Cardiac septum (tissue), 1 donor: ENCODE measurements at places on chromosomes 3 and 15.

GRCh38 chr15:42194513-42194912, 13.6 kb downstream of the VPS39 start:
- DNase-seq = no peak

DNA sequence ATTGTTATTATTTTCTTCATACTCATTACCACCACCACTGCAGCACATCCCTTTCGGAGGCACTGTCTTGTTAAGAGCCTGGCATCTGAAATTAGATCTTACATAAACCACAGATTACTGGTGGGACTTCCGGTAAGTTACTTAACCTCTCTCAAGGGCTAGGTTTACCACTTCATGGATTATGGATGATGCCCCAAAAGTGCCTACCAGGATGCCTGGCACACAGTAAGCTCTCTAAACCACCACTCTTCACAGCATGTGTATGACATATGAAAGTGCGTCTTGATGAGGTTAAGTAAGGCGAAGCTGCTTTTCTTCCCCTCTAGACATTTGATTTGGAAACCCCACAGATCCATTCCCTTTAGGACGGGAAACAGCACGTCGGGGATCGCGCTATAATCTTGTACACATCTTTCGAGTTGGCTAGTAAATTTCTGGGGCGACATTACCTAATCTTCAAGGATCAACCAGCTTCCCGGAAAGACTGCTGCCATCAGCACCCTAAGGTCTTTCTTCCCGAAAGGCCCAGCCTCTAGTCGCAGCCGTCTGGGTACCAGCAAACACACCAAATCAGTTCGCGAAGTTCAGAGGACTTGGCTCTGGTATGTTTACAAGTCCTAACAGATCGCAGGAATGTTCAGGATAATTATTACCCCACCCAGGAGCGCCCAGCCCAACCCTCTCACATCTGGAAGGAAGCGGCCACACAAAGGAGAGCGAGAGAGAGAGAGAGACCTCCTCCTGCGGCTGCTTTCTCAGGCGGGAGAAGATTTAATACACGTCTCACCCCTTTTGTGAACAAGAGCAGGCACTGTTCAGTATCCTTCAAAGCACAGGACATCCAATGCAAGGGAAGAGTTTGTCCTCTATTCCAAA, 155.1 kb upstream of the FRMD4B start:
- no peak for DNase-seq

- DNase-seq = peak; percentile 82
Measured at GRCh38 chr15:57559875-57560274, 31.8 kb upstream of the MYZAP start.

- no peak for DNase-seq
Measured at GRCh38 chr3:119697394-119697793, 5.4 kb upstream of the CFAP91 start.

DNA sequence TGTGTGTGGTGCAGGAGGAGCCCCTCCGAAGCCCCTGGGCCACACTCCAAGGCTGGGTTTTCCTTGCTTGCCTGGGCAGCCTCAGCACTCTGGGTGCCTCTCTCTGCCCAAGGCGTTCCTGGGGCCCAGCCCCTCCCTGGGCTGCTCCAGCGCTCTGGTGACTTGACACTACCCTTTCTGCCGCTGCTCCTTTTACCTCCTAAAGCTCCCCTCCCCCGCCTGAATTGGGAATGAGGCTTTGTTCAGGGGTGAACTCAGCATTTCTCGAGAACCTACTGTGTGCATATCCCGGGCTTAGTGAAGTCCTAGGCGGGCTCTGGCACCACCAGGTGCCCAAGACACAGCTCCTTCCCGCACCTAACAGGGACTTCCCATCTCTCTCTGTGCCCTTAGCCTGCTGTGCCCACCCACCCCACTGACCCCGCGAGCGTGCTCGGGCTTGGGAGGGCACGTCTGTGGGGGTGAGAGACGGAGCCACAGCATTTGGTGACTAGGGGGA, 1.2 kb upstream of the BAHD1 start:
- DNase-seq = no peak

DNA sequence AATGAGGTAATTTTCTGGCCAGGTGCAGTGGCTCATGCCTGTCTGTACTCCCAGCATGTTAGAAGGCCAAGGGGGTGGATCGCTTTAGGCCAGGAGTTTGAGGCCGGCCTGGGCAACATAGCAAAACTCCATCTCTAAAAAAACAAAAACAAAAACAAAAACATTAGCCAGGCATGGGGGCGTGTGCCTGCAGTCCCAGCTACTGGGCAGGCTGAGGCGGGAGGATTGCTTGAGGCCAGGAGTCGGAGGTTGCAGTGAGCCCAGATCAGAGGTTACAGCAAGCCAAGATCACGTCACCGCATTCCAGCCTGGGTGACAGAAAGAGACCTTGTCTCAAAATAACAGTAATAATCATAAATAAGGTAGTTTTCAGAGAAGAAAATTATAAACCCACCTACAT, 55.7 kb downstream of the LDHAL6B start:
- peak; percentile 4 for DNase-seq

DNA sequence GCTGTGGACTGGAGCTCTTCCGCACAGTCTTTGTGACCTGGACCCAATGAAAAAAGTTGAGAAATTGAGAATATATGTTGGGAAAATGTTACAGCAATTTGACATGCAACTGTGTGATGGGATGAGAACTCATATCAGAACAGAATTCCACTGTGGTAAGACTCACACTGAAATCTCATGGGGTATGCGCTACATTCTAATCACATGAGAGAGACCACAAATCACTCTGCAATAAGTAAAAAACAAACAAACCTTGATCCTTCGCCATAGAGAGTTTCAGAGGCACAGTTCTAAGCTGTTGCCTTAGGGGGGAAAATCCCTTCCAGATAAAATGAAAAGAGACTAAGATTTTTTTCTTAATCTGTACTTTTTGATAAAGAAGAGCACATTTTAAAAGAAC, 37.3 kb downstream of the LMCD1 start:
- no peak for DNase-seq

DNA sequence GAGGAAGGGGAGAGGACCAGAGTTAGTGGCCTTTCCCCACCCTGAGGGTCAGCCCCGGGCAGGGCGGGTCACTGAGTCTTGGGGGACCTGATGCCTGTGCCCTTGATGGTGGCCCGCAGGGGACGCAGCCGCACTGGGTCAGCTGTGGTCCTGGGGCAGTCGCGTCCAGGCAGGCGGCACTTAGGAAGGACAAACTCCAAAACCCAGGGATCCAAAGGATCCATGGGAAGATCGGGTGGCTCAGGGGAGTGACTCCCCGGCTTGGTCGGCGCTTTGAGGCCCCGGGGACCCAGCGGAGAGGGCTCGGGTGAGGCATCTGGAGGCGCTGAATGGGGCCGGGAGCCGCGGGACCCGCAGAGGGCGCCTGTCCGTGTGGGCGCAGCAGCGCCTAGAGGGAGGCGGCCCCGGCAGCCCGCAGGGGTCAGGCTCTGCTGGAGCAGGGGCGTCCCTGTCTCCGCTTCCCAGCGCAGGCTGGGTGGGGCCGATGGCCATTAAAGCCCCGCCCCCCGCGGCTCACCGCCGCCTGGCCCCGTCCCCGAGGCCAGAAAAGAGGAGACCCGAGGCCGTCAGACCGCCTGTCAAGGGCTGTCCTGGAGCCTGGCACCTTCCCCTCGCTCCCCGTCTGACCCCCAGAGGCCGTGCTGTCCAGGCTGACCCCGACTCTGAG, 17.5 kb downstream of the CIDEC start:
- no peak for DNase-seq

DNA sequence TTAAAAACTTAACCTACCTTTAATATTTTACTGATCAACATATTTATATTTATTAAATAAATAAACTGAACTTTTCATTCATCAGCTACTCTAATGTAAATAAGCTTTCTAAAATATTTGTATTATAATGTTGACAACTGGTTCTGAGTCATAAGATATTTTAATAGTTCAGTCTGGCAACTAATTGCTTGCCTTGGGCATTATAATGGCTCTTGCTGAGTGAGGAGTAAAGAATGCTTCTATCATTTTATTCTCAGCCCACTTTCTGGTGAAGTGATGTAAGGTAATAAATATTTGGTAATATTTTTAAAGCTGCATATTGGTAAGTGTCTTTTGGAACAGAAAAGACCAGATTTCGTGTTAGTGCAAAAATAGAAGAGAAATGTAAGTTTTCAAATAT, 81.5 kb downstream of the DIPK2A start:
- DNase-seq = no peak

DNA sequence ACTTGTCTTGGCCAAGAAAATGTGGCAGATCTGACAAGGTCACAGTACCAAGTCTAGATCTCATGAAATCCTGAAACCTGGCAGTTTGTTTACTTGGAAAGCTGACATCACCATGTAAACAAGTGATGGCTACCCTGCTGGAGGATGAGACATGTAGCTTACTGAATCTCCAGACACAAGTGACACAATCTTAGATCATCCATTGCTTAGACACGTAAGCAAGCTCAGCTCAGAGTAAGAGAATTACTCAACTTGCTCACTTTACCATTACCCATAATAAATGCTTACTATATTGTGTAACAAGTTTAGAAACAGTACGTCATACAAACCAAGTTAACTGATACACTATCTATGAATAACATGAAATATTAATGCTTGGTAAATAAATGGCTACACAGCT, 263.8 kb downstream of the TBC1D5 start:
- no peak for DNase-seq

DNA sequence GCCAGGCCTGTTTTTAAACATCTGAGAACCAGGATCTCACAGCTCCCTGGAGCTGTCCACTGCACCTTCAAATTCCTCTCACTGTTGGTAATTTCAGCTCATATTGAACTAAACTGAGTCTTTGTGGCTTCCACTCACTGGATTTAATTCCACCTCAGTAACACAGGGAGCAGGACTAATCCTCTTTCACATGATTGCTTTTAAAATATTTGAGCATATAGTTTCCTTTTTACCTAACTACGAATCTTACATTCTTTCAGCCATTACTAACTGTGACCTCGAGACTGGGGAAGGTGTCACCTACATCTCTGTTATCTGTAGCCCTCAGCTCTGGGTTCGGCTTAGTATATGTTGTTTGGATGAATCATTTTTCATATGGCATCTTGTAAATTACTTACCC, 194.3 kb upstream of the C2CD4B start:
- DNase-seq = no peak

DNA sequence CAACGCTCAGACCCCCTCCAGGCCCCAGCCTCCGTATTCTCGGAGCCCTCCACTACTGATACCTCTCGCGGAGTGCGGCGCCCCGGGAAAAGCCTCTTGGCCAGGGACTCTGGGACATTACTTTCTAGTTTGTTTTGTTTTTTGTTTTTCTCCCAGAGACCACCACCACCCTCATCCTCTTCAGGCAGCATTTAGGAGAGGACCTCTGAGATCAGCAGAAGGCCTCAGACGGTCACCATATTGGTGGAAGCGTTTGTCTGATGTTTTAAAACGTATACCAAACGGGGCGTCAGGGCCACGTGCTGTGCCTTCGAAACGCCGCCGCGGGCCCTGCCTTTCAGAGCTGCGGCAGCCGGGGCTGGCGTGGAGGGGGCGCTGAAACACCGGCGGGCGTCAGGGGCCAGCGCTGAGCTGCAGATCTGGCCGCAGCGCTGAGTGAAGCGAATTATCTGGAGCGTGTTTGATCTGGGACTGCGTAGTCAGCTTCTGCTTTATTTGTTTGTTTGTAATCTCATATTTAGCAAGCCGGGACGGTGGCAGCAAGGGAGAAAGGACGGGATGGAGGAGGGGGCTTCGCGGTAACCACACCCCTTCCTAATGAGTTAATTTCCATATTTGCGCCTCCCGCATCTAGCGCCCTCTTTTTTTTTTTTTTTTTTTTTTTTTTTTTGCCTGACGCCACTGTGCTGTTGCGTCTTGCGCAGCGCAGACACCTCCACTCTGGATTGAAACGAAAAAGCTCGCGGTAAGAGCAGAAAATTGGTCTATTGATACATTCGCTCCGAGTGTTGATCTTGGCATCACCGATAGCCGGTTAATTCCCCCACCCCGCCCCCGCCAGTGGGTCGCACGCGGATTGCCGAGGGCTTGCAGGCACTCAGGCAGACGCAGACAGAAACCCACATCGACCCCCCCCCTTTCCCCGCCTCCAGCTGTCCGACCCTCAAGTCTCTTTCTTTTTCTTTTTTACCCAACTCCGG, 14.9 kb downstream of the SOX2 start:
- DNase-seq = no peak

DNA sequence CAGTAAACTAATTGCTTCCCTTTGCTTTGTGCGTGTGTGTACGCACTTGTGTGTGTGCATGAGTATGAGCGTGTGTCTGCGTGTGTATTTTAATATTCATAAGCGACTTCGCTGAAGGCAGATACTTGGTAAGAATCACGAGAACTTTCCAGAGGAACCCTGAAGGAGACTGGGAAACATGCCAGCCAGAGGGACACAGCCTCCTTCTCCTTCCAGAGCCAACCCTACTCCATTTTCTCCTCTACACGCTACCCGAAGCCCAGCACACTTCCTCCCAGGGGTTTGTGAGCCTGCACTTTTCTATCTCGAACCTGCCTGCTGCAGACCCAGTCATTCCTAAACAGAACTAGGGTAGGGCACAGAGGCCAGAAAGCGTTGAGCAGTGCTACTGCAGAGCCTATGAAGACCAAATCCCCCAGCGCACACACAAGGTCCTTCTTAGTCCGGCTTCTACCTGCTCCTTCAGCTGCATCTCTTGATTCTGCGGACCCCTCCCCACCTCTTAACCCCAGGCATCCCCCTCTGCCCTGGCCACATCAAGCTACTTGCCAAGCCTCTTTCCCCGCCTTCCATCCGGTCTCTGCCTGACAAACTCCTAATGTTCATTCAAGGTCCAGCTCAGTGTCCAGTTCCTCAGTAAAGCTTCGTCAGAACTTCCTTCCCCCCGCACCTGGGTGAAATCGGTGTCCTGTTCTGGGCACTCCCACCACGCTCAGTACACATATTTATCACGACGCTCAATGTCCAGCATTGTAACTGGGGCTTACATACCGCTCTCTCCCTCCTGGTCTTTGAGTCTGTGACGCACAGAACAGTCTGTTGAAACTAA, 191.8 kb downstream of the FAM43A start:
- DNase-seq = no peak

- no peak for DNase-seq
Measured at GRCh38 chr15:90680371-90680935, 36.7 kb upstream of the BLM start.

GRCh38 chr15:41286665-41287333, 45.6 kb downstream of the OIP5 start:
- no peak for DNase-seq

DNA sequence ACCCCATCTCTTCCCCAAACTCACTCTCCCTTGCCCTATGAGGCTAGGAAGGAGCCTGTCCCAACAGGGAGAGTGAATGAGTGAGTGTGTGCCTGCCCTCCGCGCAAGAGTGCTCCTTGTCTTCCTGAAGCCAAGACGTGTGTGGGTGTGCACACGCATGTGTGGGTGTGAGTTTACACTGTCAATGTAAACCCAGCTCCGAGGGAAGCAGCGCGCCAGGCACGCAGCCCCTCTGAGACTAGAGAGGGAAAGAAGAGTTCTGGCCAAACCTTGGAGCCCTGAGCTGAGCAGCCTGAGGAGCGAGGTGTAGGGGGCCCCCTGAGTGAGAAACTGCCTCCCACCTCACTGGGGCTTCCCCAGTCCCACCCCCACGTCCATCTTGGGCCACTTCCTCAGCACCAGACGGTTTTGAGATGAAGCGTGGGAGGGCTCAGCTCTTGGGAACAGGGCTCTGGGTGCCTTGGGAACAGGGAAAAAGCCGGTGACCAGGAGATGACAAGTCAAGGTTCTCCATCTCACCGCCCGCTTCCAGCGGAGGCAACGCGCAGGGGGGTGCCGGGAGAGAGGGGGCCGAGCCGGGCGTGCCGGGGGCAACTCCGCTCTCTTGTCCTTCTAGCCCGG, 5.1 kb downstream of the MECOM start:
- no peak for DNase-seq
